ENCODE measurements at places on chromosomes 12 and 14.

- no peak for DNase-seq
Measured at GRCh38 chr14:91383439-91383838, 34.2 kb downstream of the CCDC88C start.

DNA sequence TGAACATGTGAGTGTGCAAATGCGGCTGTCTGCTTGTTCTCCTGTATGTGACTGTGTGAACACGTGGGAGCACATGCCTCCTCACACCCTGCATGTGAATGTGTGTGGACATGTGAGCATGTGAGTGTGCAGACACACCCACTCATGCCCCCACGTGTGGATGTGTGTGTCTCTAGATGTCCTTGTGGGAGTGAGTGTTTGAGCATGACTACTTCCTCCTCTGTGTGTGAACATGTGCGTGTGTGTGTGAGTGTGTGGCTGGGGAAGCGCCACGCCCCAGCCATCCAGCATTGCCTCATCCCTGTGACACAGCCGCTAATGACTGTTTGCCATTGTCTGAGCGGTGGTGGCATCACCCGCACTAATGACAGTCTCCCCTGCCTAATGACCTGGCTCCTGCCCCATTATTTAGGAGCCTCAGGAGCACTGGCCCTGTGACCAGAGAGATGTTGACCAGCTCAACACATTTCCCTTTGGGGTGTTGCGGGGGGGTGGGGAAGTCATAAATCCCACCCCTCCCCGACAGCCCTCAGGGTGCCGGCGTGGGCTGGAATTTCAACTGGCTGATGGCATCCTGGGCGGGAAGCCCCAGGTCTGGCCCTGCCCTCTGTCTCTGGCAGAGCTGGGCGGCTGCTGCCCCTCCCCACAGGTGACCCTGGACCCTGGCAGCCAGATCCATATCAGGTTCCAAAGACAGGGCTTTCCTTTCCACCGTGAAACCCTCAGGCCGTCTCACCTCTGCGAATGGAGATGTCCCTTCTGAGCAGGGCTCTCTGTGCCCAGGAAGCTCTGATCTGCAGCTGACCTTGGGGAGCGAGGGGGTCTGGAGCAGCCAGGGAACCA, 11.5 kb upstream of the KRT80 start:
- no peak for DNase-seq

DNA sequence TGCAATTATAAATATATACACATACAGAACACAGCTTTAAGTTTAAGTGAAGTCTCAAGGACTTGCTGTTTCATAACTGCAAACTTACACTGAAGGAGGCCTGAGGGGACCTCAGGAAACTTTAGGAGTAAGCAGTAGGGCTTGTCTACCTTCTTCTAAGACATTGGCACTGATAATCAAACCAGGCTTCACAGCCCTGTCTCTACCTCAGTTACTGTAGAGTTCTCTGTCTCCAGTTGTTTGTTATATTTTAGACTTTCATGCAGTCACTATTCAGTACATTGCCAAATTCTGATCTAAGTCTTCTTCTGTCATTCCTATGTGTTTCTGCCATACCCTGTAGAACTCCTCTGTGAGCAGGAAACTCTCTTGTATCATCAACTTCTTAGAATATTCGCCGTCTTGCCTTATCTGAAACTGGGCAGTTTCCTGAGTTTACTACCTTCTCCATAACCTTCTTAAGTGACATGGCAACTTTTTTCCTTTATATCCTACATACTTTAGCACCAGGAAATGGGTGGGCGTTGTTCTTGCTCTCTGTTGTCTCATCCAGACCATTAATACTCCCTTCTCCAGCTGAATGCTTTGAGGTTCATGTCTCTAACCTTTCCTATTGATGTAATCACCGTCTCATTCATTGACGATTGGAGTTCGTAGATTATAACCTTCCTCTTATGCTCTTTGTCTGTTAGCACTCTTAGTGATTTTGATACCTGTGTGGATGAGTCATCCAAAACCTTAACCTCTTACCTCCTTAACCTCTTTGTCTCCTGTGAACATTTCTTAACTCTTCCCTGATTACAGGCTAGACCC, 11.4 kb downstream of the APAF1 start:
- DNase-seq: no peak

DNA sequence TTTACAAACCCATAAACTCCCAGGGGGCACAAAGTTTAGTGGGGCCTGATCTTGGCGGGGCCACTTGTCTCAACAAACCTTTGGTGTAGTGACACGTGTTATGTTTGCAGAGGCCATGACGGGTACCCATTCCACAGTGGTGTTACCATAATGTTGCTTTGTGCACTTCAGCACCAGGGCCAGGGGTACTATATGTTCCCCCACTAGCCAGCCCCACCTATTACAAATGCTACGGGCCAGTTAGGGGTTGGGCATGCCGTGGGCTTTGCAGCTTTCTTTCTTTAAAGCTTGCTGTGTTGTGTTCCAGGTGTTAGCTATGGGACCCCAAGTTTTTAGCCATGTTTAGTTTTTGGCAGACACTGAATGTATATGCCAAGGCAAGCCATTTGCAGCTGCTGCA, 30.8 kb upstream of the G2E3 start:
- DNase-seq: no peak

GRCh38 chr12:2957816-2958431, 1.3 kb upstream of the TEAD4 start:
- no peak for DNase-seq

DNA sequence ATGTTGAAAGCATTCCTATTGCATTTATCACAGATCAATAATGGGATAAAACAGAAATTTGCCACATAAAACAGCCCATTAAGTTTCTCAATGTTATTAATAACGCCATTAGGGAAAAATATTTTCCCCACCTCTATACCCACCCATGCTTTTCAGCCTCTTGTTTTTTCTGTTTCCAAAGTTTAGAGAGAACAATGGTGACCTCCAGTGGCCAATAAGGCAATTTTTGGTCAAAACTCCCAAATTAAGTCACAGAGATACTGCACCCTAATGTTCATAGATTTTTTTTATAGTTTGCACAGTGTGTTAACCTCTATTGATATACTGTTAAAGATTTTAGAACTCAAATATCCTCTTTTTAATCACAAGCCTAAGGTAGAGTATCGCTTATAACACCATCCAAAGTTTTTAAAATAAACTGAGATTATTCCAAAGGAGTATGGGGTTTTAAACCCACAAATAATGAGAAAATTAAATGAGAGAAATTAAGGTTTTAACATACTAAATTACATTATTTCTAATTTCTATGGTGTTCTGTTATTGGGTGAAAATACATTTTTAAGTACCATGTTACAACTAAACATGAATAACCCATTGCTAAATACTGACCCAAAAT, 184.7 kb upstream of the DCN start:
- DNase-seq: no peak

DNA sequence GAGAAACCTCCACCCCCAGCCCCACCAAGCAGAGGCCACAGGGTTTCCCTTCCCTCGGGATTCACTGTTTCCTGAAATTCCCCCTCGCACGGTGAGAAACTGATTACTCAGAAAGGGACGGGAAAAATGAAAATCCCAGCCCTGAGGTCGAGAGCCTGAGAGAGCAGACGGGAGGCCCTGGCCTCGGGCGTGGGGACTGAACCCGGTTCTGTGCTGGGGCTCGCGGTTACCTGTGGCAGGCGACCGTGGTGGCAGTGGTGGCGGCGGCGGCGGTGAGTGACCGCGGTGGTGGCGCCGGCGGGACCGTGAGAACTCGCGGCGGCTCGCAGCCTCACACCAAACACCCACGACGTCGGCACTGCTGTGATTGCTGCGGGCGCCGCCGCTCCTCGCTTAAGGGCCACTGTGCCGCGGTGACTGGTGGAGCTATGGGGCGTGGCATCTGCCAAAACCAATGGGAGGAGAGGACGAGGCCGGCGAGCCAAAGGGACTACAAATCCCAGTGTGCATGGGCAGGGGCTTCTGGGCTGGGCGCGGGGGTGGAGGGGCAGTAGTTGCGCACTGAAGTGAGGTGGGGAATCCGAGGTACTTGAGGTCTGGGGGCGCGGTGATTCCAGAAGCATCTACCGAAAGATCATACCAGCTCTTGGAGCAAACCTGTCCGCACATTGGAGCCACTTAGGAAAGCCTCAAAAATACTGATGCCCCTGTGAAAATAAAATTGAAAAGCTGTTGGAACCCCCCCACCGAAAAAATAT, at the start of gene LGMN:
Gene LGMN, minus strand, starts transcription at position 369 of the 758 bp plus-strand sequence. CDS start 15,841 bp downstream, outside the sequence.
- DNase-seq: peak; percentile 79

DNA sequence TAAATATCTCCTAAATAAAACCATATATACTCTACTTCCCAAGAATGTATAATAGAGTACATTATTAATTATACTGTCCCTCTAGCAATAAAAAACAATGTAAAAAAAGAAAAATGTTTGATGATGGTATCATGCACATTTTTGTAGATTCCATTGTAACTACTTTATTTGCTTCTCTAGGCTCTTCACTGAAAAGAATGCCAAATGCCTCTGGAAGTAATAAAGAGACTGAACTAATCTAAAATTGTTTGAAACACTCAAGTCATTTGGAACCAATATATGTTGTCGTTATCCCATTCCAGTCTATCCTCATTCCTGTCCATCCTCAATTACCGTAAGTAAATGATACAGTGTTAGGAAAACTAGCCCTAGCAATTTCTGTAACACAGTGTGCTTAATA, 233.6 kb downstream of the C12orf50 start:
- no peak for DNase-seq

- DNase-seq: no peak
Measured at GRCh38 chr14:69582212-69582611, 7.5 kb upstream of the CCDC177 start.

DNA sequence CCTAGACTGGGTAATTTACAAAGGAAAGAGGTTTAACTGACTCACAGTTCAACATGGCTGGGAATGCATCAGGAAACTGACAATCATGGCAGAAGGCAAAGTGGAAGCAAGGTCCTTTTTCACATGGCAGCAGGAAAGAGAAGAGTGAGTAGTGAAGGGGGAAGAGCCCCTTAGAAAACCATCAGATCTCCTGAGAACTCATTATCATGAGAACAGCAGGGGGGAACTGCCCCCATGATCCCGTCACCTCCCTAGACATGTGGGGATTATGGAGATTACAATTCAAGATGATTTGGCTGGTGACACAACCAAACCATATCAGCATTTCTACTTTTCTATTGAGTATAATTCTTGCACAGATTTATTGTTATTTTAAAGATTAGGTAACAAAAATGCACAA, 822.1 kb upstream of the FLRT2 start:
- no peak for DNase-seq

- DNase-seq: no peak
Measured at GRCh38 chr14:58488550-58488949, 61.0 kb downstream of the KIAA0586 start.

Data from stimulated activated CD4-positive, alpha-beta T cell treated with anti-CD3 and anti-CD28 coated beads, TNF-alpha, amount 100 ng/mL, for 24 hours (primary cell).